ENCODE measurements at places on chromosomes 3 and 15.

- DNase-seq = peak; percentile 92
Observed at GRCh38 chr3:73365756-73366397, 258.9 kb downstream of the PDZRN3 start.

DNA sequence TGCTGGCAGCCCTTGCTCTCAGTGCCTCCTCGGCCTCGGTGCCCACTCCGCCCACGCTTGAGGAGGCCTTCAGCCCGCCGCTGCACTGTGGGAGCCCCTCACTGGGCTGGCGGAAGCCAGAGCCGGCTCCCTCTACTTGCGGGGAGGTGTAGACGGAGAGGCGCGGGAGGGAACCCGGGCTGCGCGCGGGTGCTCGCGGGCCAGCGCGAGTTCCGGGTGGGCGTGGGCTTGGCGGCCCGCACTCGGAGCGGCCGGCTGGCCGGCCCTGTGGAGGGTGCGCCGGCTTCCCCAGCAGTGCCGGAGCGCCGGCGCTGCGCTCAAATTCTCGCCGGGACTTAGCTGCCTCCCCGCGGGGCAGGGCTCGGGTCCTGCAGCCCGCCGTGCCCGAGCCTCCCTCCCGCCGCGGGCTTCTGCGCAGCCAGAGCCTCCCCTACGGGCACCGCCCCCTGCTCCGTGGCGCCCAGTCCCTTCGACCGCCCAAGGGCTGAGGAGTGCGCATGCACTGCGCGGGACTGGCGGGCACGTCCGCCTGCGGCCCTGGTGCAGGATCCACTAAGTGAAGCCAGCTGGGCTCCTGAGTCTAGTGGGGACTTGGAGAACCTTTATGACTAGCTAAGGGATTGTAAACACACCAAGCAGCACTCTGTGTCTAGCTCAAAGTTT lies 231.5 kb downstream of the EFHB start:
- no peak for DNase-seq

- no peak for DNase-seq
Observed at GRCh38 chr3:112611752-112612515, 29.0 kb downstream of the CCDC80 start.

DNA sequence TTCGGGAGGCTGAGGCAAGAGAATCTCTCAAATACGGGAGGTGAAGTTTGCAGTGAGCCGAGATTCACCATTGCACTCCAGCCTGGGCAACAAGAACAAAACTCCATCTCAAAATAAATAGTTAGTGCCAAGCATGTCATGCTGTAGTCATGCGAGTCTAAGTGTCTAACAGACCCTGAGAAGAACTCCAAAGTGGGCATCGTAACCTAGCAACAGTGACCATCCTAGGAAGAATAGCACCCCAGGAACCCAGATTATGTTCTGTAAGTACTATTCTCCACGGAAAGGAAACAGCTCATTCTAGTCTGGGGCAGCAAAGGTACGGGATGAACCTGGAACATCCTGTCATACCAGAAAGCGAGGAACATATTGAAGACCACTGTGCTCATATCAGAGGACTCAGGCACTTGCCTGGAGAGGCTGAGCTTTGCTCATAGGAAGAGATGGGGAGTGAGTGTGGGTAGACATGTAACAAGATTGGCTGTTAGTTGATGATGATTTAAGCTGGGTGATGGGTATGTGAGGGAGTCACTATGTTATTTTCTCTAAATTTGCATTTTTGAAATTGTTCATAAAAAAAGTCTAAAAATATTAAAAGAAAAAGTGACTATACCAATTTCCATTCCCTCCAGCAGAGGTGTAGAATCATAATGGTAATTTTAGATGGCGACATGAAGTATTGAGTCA lies 31.7 kb downstream of the BCL2L10 start:
- DNase-seq = no peak

DNA sequence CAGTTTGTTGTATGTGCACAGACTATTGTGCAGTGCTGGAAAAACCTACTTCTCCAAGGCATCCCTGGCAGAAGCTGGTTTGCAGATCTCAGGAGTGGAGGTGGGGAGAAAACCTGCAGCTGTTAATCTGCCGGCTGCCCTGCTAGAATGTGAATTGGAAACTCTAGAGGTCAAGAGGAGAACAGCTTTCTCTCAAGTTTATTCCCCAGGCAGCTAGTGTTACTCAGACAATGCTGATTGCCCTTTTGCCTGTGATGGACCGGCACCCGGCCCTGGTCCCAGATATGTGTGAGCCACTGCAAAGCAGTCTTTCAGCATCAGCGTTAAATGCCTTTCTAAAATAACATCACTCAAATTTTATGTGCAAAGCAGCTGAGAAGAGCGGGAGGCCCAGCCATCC lies 129.7 kb upstream of the TPM1 start:
- DNase-seq = no peak

Data from GM03348 (cell line).